ENCODE measurements at places on chromosomes 4 and X.

DNA sequence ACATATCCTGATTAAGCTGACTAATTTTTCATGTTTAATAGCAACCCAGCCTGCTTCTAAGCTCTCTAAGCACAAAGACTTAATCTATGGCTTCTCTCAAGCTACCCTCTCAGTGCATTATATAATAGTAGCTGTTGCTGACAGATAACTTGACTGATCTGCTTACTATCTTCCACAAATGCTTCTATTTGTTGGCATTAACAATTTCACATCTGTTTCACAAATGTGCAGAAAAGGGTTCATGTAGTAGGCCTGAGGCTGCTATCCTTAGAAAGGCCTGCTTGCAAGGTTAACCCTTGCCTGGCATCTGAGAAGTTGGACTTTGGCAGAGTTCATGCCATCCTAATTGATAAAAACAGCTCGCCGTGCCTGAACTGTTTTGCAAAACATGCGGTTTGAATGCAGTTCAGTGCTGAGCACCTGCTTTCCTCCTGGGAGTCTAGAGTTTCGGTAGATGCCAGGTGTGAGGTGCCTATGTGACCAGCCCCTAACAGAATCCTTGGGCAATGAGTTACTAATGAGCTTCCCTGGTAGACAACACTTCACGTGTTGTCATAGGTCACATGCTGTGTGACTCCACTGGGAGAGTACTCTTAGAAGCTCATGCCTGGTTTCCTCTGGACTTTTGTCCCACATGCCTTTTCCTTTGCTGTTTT is 68.4 kb downstream of the NSG1 start:
- DNase-seq, result no peak

DNA sequence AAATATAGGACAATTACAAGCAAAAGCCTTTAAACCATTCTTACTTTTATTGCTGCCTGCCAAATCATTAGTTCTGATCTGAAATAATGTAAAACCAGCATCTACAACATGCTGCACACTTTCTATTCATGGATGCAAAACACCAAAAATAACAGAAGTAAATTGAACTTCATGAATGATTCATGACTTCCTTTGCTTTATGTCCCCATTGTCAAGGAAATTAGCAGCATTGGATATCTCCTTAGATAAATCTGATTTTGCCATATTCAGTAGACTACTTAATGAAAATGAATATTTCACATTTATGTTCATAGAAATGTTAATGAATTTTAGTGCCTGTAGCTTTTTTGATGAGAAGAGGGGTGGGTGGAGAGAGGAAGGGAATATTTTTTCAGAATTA is 132.6 kb downstream of the COMMD8 start:
- no peak for DNase-seq

- no peak for DNase-seq
These were observed 43.0 kb downstream of the BCOR start for GRCh38 chrX:40054793-40055192.

DNA sequence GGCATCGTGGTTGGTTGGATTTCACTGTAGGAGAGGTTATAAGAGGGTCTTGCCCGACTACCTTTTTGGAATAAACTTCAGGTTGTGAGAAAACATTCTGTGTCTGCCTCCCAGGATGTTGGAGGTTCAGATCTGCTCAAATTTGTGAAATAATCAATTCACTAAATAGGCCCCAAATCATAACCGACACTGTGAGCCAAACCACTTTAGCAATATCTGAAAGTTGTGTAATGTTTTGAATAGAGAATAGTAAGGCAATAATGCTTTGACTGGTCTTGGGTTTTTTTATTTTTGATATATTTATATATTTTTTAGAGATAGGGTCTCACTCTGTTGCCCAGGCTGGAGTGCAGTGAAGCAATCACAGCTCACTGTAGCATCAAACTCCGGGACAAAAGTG is 131.2 kb downstream of the GLRA3 start:
- no peak for DNase-seq

GRCh38 chr4:150515135-150515534 is 66.8 kb upstream of the MAB21L2 start:
- DNase-seq, result no peak

DNA sequence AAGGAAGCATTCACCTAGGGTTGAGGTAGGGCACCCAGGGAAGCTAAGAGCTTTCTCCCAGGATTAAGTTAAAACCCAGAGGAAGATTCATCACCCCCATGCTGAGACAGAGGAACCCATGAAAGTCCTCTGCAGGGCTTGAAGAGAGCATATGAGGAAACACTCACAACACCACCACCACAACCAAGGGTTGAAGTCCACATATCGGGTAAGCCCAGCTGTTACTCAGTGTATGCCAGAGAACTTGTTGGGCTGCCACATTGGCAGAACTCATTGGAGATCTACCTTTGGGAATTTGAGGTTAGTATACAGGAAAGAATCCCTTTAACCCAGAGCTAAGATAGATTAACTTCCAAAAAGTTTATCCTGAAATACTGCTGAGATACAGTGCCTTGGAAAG is 75.1 kb downstream of the INTS6L start:
- DNase-seq, result no peak

DNA sequence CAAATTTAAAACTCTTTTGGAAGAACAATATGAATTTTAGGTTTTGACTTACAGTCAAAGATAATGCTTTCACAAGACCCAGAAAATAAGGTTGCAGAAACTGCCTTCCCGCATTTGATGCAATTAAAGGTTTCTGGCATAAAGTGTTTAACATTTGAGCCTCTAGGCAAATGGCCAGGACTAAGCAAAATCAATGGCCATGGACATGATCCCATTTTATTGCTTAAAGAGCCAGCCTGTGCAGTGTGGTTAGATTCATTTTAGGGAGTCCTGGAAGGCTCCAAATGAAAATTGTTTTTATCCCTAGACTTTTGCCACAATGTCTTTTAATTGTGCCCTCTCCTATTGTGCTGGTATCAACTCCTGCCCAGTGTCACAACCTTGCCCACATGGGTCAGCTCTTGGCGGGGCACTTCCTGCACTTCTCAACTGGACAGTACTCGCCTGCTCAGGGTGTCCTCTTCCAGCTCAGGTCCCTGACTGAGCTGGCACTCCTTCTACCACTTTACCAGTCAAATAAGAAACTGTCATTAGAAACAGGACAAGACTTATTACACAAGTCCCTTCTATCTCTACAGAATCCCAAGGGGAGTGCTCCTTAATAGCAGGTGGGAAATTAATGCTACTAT is 208.4 kb upstream of the NPY2R start:
- DNase-seq, result no peak

- no peak for DNase-seq
These were observed 70.9 kb upstream of the UGT2B7 start for GRCh38 chr4:69025191-69025998.

- DNase-seq, result no peak
These were observed 50.8 kb downstream of the SLC2A9 start for GRCh38 chr4:9970399-9971011.
